ENCODE measurements at places on chromosomes 11 and 22.

DNA sequence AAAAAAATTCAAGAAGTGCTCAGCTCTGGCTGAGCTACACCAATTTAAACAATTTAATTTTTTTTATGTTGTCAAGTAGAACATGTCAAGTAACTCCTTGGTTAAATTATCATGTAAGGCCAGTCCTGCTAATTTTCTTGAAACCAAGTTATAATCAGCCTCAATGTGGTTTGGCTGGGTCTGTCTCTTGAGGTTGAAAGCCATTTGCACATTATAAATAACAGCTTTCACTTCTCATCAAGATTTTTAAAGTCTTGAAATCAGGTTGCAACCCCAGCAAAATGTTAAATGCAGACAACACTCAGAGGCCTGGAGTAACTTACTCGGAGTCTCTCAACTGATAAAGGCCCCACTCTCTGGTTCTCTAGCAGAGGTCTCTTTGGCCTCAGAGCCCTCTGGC is 324.4 kb downstream of the BRD1 start:
- no peak for DNase-seq

DNA sequence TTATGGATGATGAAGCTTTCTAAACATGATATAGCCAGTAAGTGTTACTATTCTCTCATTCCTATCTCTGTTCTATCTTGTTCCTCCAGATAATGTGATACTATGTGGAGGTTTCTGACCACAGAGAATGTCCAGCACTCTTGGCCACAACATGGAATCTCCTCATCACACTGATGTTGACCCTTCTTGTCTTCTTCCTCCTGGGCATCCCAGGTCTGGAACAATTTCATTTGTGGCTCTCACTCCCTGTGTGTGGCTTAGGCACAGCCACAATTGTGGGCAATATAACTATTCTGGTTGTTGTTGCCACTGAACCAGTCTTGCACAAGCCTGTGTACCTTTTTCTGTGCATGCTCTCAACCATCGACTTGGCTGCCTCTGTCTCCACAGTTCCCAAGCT is 9.9 kb upstream of the OR56B1 start:
- DNase-seq: no peak

GRCh38 chr11:61083601-61084147 is 18.6 kb upstream of the CD5 start:
- DNase-seq: no peak

- no peak for DNase-seq
Observed at GRCh38 chr11:71093783-71094182, 158.6 kb downstream of the SHANK2 start.

GRCh38 chr22:26680485-26680884 is 23.1 kb downstream of the MIAT start:
- no peak for DNase-seq

DNA sequence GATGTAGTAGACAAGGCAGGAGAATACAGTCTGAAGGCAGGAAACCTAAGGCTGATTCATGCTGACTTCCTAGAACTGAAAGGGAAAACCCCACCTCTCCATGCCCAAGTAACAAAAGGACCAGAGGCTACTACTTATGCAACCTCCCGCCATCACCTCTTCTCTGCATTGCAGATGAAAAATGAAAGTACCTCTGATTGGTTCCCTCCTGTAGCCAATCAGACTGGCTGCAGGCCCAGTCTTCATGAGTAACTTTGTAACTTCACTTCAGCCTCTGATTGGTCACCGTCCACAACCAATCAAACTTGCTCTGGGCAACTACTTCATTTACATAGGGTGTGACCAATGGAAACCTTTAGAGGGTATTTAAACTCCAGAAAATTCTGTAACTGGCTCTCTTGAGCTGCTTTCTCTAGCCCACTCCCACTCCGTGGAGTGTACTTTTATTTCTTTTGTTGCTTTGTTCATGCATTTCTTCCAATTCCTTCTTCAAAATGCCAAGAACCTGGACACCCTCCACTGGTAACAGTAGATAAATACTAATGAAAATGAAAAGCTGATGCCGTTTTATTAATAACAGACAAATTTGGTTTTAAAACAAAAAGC is 5.2 kb upstream of the MAP6 start:
- DNase-seq: no peak
